Spinal cord (tissue), 10 donors: ENCODE measurements at places on chromosomes 13 and 19. TPM values are rescaled to one million over a fixed set of nuclear protein-coding genes. Genes with fewer than 3 reads are reported as not detected.

Gene KASH5
- 1.3 TPM for total RNA-seq

Gene FPR1
- total RNA-seq = 19.4 TPM

DNA sequence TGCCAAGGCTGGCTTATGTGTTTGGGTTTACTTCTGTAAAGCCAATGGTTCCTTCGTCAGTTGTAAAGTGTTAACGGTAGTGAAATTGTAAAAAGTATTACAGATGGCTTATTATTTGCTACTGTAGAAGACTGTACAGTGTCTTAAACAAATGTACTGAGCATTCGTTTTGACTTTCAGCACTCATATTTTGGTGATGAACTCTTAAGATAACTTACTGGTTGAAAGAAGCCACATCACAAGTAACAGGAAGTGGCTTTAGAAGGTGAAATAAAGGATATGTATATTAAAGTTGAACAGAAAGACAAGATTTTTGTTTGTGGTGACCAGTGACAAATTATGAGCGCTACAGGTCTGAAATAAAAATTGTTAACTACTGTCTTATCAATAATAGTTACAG lies 64.2 kb downstream of the URI1 start:
- H3K36me3 ChIP-seq = peaks cover 3% of the 10 kb centered on the region
- H3K27me3 ChIP-seq = no peaks in the 10 kb centered on the region
- H3K27ac ChIP-seq = no peak overlapping the region
- H3K4me3 ChIP-seq = no peak overlapping the region
- DNase-seq = no peak
- H3K4me1 ChIP-seq = no peaks in the 10 kb centered on the region

DNA sequence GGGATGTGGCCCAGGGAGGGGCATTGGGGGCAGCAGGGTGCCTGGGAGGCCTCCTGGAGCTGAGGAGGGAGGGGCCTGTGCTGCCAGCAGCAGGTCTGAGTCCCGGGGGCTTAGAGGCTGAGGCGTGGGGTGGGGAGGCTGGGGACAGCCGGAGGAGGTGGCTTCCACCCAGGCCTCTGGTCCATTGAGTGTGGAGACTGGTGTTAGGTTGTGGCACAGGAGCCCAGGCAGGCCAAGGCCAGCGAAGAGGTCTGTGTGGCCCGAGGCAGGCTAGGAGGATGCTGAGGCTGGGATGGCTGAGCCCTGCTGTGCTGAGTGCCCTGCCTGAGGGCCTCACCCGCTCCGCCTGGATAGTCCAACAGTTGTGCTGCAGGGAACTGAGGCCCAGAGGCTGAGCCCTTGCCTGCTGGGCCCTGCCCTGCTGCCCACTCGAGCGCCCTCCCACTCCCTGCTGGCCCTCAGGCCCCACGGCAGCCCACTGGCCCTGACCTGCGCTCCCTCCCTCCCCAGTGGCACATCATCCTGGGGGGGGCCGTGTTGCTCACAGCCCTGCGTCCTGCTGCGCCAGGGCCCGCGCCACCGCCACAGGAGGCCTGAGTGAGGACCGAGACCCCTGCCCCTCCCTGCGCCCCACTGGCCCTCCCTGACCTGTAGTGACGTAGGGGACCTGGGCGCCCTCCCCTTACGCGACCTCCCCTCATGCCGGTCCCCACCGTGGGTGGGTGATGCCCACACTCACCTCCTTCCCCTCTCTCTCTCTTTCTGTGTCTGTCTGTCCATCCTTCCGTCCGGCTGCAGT lies 4.9 kb upstream of the GARIN5A start:
- peaks cover 75% of the 10 kb centered on the region for H3K36me3 ChIP-seq
- no peaks in the 10 kb centered on the region for H3K27me3 ChIP-seq
- H3K4me1 ChIP-seq = peaks cover 19% of the 10 kb centered on the region
- H3K4me3 ChIP-seq = no peak overlapping the region
- no peak for DNase-seq

GRCh38 chr13:99399623-99399974 lies 92.4 kb upstream of the GPR183 start:
- no peak overlapping the region for H3K4me3 ChIP-seq
- DNase-seq = no peak
- H3K27me3 ChIP-seq = no peaks in the 10 kb centered on the region
- no peaks in the 10 kb centered on the region for H3K4me1 ChIP-seq
- H3K27ac ChIP-seq = no peak overlapping the region

DNA sequence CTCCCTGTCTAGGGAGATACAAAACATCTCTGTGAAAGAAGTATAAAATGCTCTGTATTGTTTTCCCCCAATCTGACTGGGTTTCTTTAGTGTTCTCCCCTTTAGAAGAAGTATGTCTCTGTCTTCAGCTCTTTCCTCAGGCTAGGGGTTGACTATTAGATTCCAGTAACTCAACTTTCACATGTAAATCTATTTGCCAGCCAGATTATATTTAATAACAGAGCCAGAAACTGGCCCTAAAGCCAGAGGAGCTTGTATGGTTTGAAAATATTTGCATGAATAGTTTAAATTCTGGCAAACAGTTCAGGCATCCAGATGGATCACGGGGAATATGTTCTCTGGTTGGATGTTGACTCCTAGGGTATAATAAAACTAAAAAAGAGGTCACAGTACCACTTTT lies 22.3 kb upstream of the CYSLTR2 start:
- H3K27me3 ChIP-seq = no peaks in the 10 kb centered on the region
- no peak overlapping the region for H3K4me3 ChIP-seq
- H3K36me3 ChIP-seq = no peaks in the 10 kb centered on the region
- DNase-seq = no peak
- no peak overlapping the region for H3K27ac ChIP-seq
- no peaks in the 10 kb centered on the region for H3K4me1 ChIP-seq

DNA sequence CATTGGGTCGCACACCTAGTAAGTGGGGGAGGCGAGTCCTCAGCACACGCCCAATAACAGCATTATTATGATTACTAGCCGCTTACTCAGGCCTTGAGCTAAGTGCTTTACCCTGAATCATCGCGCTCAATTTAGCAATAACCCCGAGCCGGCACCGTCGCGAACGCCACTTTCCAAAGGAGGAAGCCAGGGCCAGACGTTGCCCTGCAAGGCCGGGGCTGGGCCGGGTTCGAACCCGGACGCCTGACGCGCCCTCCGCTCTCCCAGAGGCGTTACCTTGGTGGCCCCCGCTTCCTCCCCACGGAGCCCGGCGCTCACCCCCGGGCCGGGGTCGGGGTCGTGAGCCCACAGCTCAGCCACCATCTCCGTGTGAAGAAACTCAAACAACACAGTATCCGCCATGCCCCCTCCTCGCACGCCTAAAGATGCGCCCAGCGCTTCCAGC lies at the start of gene TRAPPC6A:
Gene TRAPPC6A, minus strand, starts transcription at position 421 of the 445 bp plus-strand sequence. Its CDS starts 19 bp downstream, at position 402.
- H3K27ac ChIP-seq = peak within 1 kb of the TSS; percentile 95
- peaks cover 25% of the 10 kb centered on the region for H3K4me1 ChIP-seq
- peak within 1 kb of the TSS; percentile 87 for H3K4me3 ChIP-seq
- no peaks in the 10 kb centered on the region for H3K27me3 ChIP-seq

- H3K36me3 ChIP-seq = no peaks in the 10 kb centered on the region
- H3K27me3 ChIP-seq = no peaks in the 10 kb centered on the region
- H3K27ac ChIP-seq = no peak overlapping the region
- no peaks in the 10 kb centered on the region for H3K4me1 ChIP-seq
- no peak overlapping the region for H3K4me3 ChIP-seq
- no peak for DNase-seq
These were observed 112.8 kb downstream of the DLEU7 start for GRCh38 chr13:50730496-50731351.
